Epithelial cell of prostate (primary cell): ENCODE measurements at places on chromosomes 7 and 10.
A peak's percentile ranks its signal among the peaks of the same experiment; 100 is the strongest.

- no peak for DNase-seq
Observed at GRCh38 chr10:17145239-17145638, 15.6 kb upstream of the CUBN start.

DNA sequence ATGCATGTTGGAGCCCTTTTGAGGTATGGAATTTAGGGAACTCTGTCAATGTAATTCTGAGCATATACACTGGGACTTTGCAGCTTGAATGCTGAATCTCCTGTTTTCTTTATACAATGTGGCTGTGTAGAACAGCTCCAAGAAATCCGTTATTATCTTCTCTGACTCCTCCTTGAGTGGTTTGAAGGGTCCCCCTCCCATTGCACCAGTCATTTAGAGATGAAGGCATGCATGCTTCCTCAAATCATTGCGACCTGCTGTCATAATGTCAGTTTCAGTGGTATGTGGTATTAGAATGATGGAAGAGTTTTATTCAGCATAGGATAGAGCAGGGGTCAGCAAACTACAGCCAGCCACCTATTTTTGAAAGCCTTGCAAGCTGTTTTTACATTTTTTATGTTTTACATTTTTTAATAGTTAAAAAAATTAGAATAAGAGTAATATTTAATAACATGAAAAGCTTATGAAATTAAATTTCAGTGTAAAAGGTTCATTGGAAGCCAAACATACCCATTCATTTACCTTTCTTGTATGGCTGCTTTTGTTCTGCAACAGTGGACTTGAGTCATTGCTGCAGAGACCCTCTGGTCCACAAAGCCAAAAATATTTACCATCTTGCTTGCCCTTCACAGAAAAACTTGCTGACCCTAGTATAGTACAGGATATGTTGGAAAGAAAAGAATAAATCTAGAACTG is 8.1 kb downstream of the STK17A start:
- DNase-seq: no peak

- no peak for DNase-seq
Observed at GRCh38 chr7:88075216-88075615, 141.2 kb downstream of the ADAM22 start.

DNA sequence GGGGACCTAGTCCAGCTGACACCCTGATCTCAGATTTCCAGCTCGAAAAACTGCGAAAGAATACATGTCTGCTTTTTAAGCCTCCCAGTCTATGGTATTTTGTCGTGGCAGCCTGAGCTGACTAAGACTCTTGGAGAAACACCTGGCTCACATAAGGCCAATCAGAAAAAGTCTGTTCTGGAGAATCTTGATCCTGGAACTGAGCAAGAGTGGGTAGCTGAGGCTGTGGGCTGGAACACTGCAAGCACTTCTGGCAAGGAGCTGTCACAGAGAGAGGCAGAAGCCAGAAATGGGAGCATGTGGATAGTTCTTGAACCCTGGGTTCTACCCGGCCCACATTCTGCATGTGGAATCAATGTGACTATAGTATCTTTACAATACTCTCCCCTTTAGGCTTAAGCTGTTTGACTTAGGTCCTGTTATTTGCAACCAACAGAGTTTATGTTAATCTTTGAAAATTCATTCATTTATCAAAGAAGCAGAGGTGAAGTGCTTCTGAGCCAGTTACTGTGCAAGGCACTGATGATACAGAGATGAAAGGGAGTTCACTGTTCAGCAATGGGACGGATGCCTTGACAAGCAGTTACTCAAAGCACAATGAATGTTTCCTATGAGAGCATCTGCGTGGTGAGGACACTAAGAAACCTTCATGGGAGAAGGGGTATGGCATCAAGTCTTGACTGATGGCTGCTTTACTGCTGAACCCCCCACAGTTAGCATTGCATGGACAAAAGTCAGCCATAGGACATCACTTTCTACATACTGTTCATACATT is 4.4 kb upstream of the C10orf90 start:
- no peak for DNase-seq

DNA sequence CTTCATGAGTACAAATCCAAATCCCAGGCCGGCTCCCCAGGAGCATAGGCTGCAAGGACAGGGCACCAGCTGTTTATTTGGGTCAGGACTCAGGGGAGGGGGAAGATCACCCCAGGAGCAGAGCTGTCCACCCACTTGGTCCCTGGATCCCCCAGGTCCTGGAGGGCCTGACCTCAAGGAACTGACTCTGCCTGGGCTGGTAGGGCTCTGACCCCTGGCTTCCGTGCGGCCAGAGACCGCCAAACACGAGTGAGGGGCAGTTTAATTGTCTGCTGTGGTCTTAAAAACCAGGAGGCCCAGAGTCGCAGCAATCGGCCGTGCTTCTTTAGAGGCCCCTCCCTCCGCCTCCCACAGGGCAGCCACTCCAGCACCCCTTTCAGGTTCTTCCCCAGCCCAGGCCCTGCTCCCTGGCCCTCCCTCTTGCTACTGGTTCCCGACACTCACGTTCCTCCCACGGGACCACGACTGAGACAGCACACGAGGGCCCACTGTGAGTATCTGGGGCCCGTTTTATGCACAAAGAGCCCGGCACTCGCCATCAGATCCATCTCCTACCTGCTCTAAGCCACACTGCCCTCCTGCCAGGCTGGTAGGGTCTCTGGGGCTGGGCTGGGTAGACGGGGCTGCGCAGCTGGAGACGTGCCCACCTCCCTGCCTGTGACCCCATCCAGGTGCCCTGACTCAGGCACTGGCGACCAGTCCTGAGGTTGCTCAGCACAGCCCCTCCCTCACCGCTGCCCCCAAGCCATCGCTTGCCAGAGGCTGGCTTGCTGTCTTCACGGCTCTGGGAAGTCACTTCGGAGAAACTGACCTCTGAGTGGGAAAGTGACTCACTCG is 30.0 kb upstream of the CFAP46 start:
- DNase-seq: no peak

GRCh38 chr7:133491201-133491691 is 238.4 kb downstream of the EXOC4 start:
- no peak for DNase-seq

GRCh38 chr10:98466861-98467505 is 20.2 kb upstream of the HPS1 start:
- no peak for DNase-seq

DNA sequence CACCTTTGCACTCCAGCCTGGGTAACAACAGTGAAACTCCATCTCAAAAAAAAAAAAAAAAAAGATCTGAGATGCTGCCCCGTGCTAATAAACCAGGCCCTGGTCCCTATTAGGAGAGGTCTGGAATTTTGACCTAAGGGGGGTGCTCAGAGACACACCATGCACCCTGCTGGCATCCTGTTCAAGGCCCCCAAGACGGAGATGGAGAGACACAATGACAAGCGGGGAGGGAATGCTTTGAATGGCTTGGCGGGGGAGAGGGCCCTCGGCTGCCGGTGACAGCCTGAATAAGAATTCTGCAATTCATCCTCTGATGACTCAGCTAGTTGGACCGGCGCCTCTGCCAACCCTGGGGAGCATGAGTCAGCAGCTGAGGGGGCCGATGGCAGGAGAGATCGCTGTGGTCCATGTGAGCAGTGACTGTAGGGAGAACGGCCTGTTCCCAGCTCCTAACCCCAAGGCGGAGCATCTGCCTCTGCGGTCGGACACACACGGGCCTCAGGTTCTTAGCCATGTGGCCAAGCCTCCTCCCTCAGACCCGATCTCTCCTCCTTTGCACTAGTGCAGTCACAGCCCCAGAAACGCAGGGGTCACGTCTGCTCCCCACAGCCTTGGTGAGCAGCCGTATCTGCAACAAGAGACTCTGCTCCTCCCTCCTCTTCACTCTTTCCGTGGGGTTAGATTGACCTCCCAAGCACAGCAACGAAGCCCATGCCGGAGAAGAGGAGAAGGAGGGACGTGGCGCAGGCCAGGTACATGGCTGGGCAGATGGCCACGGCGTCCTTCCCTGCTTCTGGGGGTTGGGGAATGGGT is 14.9 kb downstream of the TRIM56 start:
- DNase-seq: peak; percentile 81

- DNase-seq: no peak
Observed at GRCh38 chr10:110311357-110311949, 6.7 kb upstream of the SMNDC1 start.

DNA sequence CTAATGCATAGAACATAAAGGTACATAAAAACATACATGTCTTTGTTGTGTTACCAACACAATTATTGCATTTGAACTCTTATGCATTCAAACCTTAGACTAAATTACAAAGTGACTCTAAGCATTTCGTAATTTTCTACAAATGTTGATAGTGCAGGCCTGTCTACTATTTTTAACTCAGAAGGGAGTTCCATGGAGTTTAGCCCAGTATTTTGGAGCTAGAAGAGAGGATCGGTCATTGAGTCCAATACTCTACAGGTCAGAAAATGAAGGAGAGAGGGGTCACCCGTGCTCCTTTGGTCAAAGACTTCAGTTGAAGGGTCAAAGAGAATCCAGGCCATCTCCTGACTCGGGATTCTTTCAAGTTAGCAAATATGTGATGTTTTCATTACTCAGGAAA is 55.3 kb upstream of the SRRM3 start:
- no peak for DNase-seq

GRCh38 chr10:76717141-76717540 is 920.5 kb downstream of the KCNMA1 start:
- peak; percentile 41 for DNase-seq

- DNase-seq: no peak
Observed at GRCh38 chr10:17085011-17085725, 44.4 kb downstream of the CUBN start.

DNA sequence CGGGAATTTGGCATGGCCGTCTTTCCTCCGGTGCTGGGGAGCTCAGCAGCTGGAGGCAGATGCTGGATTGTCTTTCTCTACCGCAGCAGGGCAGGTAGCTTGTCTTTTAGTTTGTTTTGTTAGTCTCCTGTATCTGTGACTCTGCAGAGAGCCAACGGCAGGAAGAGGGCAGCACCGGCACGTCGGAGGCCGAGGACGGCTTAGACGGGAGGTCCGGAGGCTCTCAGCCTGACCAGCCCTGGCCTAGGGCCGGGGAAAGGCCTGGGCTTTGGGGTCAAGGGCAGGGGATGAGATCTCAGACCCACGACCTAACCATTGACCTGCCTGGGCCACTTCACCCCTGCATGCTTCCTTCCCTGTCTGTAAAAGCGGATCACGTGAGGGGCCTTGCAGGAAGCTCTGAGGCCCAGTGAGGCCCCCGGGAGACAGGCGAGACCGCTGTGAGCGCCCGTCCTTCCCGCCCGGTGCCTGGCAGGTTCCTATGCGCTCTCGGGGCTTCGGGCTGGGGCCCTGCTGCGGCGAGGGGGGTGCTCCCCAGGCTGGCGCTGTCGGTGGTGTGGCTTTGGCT is 72.7 kb downstream of the LHPP start:
- no peak for DNase-seq

DNA sequence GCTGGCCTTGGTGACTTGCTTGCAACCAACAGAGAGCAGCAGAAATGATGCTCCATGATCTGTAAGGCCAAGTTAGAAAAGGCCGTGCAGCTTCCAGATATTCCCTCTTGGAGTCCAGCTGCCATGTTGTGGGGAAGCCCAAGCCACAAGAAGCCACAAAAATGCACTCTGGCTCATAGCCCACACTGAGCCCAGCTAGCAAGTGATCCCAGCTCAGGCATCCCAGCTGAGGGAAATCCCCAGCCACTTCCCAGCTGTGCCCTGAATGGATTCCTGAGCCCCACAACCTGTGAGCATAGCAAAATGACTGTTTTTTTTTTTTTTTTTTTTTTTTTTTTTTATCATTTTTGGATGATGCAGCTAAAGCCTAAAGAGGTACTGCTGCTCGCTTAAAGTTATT is 11.1 kb upstream of the SDK1 start:
- no peak for DNase-seq

GRCh38 chr10:36021096-36021495 is 379.0 kb upstream of the FZD8 start:
- no peak for DNase-seq

- DNase-seq: no peak
Observed at GRCh38 chr10:53786236-53786900, 1013.8 kb upstream of the MBL2 start.

GRCh38 chr10:80372675-80373074 is 16.1 kb downstream of the DYDC2 start:
- DNase-seq: no peak

GRCh38 chr10:17548162-17548561 is 69.0 kb downstream of the HACD1 start:
- no peak for DNase-seq

DNA sequence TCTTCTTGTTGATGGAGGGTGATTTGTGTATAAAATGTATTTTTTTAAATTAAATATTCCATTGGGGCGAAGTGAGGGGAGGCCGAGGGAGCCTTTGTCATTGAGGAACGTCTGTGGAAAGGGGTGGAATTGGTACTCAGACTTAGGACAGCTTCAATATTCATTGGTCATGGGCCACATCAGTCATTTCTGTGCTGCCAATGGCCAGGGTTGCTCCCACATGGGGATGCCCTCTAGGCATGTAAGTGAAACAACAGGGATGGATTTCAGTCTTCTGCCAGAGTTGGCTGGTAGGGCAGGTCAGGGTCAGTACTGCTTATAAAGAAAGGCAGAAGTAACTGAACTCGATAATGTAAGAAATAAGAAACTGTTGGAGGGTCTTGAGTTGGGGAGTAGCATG is 47.2 kb downstream of the NEURL1 start:
- DNase-seq: no peak
